ENCODE measurements at places on chromosomes 6 and 20.

GRCh38 chr6:128131036-128131435 is 230.2 kb upstream of the THEMIS start:
- DNase-seq, result no peak

DNA sequence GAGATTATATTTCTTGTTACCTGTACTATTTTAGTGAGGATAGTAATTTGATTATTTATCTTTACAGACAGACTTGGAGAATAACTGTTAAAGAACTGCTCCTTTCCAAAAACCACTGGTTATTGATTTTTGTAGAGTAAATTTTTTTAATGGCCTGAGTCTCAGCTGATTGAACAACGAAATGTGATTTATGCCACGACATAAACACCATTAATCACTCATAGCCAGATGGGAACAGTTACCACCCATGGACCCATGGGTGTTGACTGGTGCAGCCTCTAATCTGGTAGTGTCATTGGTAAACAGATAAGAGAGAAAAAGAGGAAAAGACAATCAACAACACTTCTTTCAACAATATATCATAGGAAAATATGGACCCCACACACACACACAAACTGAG is 101.4 kb upstream of the BEND6 start:
- DNase-seq, result no peak

- peak; percentile 88 for DNase-seq
Measured at GRCh38 chr6:113414511-113414910, 442.6 kb upstream of the MARCKS start.

- DNase-seq, result no peak
Measured at GRCh38 chr20:50203951-50204937, 13.6 kb downstream of the CEBPB start.

GRCh38 chr6:34159844-34160243 is 14.0 kb upstream of the GRM4 start:
- DNase-seq, result no peak

GRCh38 chr6:14894105-14894504 is 351.8 kb upstream of the JARID2 start:
- no peak for DNase-seq

GRCh38 chr6:168138436-168138835 is 59.4 kb upstream of the FRMD1 start:
- no peak for DNase-seq

- no peak for DNase-seq
Measured at GRCh38 chr20:8012724-8013123, 6.8 kb downstream of the TMX4 start.

- no peak for DNase-seq
Measured at GRCh38 chr6:158808941-158809678, 10.1 kb downstream of the EZR start.

GRCh38 chr6:116064666-116065065 is 4.0 kb upstream of the FRK start:
- no peak for DNase-seq

DNA sequence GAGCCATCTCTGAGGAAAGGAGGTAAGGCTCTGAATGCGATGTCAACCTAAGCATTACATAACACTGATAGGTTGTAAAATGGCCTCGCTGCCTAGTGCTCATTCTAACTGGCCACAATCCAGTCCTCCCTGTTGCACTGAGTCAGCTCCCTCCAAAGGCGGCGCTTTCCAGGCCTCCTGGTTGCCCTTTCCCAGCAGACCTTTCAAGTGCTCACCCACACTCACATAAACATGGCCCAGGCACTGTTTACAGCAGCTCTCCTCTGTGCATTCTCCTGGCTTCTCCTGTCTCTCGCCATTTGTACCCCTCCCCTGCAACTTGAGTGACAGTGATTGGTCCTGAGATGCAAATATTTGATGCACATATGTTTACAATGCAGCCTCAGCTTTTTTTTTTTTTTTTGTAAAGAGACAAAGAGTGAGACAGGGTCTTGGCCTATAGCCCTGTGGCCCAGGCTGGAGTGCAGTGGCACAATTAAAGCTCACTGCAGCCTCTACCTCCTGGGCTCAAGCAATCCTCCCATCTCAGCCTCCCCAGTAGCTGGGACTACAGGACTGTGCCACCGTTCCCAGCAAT is 36.8 kb upstream of the PRND start:
- no peak for DNase-seq

DNA sequence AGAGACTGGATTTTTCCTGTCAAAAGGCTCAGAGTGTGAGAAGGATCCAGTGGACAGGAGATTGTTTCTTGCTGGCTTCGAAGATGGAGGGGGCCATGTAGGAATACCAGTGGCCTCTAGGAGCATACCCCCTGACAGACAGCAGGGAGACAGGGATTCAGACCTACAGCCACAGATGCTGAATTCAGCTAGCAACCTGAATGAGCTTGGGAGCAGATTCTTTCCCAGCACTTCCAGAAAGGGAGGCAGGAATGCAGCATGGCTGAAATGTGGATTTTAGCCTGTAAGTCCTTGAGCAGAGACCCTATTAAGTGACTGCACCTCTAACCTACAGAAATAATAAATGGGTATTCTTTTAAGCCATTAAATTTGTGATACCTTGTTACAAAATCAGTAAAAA is 44.6 kb downstream of the STXBP5 start:
- no peak for DNase-seq

DNA sequence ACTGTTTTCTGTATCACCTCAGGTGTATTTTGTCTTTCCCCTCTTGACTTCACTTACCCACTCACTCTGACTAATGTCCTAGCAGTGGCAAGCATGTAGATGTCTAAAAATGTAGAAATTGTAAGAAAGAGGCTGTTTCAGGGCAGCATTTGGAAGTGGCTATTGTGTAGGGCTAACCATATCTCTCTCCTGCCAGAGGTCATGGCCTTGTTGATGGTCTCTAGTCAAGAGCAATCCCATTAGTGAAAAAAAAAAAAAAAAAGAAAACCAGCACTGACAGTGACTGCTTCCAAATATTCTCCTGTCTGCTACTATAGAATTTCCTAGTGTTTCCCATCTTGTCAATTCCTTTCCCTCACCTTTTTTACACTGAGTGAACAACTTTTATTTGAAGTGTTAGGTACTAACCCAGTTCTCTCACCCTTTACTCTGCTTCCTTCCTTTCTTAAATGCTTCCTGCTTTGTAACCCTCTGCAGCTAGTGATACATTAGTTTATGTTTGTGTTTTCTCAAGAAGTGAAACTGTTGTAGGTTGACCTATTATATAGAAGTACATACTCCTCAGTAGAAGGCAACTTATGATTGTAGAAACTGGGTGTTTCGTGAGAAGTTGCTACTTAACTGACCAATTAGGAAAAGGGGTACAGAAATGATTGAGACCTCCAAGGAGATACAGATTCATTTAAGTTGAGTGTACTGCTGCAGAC is 174.1 kb upstream of the PTPRK start:
- no peak for DNase-seq

DNA sequence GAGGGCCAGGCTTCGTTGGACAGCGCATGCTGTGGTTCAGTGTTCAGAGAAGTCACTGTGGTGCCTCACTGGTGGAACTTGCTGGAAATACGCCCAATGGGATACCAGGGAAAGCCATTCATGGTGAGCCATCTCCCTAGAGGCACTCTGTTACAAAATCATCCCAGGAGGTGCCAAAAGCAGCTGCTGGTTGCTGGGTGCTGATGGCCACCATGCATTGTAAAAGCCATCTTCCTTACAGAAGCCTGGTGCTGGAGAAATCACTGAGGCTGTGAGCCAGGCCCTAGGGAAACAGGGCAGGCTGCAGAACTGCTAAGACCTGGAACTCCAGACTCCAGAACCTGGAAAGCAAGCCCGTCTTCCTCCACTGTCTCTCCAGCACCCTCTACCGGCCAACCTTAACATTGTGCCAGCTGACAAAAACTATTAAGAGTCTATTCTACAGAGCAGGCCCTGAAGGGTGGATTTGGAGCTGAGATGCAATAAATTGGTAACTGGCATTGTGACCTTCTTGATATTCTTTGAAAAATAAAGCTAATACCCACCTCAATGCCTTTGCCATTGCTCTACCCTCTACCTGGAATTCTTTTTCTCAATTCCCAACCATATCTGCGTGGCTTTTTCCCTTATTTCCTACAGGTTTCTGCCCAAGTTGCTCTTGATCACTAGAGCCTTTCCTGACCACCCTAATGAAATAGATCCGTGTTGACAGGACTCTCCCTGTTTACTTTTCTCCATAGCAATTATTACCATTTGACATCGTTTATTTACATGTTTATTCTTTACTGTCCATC is 18.5 kb downstream of the SNRPB start:
- DNase-seq, result peak; percentile 65

GRCh38 chr6:16273256-16273655 is 34.9 kb downstream of the GMPR start:
- peak; percentile 58 for DNase-seq

- no peak for DNase-seq
Measured at GRCh38 chr6:6801005-6801335, 212.4 kb downstream of the LY86 start.

- DNase-seq, result no peak
Measured at GRCh38 chr20:43787937-43788336, 61.1 kb upstream of the GTSF1L start.

GRCh38 chr6:106413016-106413415 is 52.5 kb downstream of the CRYBG1 start:
- no peak for DNase-seq

DNA sequence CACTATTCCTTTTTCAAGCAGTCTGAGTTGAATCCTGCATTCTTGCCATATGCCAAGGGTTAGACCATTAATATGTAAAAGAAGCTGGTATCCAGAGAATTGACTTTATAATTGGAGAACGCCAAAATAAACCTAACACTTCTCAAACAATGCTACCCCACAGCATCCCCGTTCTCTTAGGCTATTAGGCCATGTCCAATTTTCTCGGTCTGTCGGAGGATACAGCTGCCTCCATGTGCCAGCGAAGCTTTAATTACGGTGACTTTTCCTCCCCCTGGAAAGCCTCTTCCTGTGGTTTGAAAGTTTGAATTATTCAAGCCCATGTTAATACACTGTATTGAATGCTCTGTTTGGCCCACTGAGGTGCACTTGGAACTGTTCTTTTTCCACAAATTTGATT is 60.5 kb downstream of the HS3ST5 start:
- no peak for DNase-seq

DNA sequence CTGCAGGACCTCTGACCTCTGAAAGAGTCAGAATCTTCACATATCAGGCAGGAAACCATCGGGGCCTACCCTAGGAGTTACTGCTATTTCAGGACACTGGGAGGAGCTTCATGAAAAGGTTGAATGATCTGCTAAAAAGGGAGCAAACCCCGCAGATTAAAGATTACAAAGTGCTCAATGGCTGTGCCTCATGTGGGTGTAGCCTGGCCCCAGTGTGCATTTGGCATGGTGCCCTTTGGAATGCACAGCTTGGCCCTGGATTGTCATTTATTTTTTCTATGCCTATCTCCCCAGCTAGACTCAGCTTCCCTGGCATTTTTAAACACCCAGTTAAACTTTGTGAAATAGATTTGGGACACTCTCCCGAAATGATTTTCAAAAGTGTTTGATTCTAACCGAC is 368.5 kb upstream of the SPTLC3 start:
- no peak for DNase-seq

DNA sequence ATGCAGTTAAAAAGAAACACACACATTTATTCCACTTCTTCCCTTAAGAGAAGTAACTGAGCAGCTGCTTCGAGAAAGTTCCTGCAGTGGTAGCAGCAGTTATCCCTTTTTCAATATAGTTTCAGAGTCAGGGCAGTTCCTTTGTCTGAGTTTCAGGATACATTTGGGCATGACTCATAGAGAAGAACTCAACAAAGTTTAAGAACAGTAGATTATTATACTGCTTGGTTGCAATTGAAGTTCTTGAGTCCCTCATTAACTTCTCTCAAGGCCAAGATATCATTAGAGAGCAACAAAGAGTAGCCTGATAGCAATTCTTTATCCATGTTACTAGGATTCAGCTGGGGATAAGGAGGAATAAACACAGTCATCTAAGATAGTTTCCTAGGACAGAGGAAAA is 54.4 kb downstream of the TPD52L1 start:
- no peak for DNase-seq

- DNase-seq, result peak; percentile 24
Measured at GRCh38 chr6:168541307-168541706, 100.3 kb downstream of the SMOC2 start.

GRCh38 chr6:166683477-166683876 is 56.4 kb upstream of the RPS6KA2 start:
- peak; percentile 46 for DNase-seq

DNA sequence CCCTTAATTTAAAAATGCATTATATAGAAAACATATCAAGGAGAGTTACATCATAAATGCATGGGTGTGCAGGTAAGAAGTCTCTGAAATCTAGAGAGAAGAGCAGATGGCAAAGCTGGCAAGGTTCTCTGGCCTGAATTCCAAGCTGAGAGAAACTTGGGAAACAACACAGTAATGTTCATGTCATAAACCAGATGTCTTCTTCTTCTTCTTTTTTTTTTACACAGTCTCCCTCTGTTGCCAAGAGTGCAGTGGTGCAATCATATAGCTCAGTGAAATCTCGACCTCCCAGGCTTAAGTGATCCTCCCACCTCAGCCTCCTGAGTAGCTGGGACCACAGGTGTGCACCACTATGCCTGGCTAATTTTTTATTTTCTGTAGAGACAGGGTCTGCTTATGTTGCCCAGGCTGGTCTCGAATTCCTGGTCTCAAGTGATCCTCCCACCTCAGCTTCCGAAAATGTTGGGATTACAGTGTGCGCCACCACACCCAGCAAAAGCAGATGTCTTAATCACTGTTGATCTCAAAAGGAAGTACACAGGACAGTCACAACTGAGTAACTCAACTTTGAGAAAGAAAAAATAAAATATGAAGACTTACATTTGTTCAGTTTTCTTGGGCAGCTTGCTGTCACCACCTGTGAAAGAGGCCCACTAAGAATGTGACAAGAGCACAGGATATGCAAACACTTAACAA is 77.3 kb downstream of the DNAAF9 start:
- DNase-seq, result no peak

- DNase-seq, result no peak
Measured at GRCh38 chr6:32685603-32686002, 19.1 kb upstream of the HLA-DQB1 start.

DNA sequence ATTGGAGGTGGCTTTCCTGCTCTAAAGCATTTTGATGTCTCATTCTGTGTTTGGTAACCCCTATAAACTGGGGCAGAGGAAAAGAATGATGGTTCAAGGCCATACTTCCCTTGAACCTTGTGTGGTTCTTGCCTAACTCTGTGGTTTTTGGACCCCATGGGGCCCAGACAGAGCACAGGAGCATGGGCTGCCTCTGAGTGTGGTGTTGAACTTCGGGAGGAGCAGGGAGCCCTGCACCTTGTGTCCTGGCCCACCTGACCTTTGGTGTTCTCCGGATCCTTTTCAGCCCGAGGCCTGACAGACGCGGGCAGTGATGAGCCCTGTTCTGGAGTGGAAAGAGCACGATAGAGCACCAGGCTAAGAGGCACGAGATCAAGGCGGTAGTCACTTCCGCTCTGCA is 18.8 kb downstream of the TMEM74B start:
- no peak for DNase-seq
